ENCODE measurements at places on chromosomes 4 and X.
A peak's percentile ranks its signal among the peaks of the same experiment; 100 is the strongest.

- no peak for DNase-seq
Measured at GRCh38 chr4:78651250-78651860, 99.8 kb downstream of the ANXA3 start.

GRCh38 chrX:129781134-129781672 lies 1.5 kb downstream of the SASH3 start:
- peak; percentile 75 for DNase-seq

- DNase-seq = no peak
Measured at GRCh38 chrX:133307637-133308498, 89.7 kb upstream of the TFDP3 start.

- peak; percentile 66 for DNase-seq
Measured at GRCh38 chr4:152352622-152353116, 183.2 kb downstream of the FBXW7 start.

Measured in thymus (tissue), 14 donors.